ENCODE measurements at places on chromosomes 7 and 10.

DNA sequence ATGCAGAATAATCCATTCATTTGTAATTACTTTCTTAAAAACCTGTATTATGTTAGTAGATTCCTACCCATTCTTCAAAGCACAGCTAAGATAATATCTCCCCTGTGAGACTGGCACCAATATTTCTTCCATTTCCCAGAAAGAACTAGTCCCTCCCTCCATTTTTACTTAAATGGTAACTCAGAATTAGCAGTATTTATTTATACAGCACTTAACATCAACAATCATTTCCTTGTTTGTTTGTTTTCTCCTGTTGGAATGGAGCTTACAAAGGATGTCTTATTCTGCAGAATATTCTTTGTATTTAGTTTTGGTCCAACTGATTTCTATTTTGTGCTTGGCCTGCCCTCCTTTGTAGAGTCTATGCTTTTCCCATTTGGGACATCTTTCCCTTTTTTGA is 32.1 kb upstream of the PTPN12 start:
- no peak for DNase-seq

GRCh38 chr7:6056616-6057015 is 25.4 kb downstream of the ANKRD61 start:
- no peak for DNase-seq

DNA sequence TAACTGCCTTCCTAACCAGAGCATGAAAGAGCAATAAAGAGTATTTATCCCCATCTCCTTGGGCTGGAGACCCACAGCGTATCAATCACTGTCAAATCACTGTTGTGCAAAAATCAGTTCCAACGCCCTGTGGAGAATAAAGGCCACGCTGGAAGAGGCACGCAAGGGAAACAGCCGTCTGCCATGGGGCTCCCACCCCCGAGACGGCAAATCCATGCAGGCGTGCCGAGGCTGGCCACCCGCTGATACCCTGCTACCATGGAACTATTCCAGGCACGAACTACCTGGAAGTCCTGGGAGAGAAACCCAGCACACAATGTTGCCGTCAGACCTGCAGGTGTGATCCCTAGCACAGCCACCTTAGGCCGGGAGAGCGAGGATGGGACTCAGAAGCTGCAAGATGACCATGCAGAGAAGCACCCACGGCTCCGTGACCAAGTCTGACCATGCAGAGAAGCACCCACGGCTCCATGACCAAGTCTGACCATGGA is 185.3 kb downstream of the DIP2C start:
- DNase-seq, result no peak

DNA sequence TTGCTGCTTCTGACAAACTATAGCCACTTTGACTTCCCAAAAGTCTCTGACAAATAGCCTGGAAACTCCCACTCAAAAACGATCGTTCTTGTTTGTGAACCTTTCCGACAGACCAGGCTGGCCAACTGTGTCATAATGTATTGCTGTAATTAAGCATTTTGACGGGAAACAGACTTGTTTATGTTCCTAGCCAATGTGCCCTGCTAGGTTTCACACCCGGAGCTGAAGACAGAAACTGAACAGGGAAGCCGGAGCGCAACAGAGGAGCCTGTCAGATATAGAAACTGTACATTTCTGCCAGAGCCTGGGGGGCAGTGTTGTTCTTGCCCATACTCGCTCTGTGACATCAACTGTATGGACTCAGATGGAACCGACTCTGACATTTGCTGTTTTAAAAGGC is 55.3 kb upstream of the C7orf33 start:
- no peak for DNase-seq

DNA sequence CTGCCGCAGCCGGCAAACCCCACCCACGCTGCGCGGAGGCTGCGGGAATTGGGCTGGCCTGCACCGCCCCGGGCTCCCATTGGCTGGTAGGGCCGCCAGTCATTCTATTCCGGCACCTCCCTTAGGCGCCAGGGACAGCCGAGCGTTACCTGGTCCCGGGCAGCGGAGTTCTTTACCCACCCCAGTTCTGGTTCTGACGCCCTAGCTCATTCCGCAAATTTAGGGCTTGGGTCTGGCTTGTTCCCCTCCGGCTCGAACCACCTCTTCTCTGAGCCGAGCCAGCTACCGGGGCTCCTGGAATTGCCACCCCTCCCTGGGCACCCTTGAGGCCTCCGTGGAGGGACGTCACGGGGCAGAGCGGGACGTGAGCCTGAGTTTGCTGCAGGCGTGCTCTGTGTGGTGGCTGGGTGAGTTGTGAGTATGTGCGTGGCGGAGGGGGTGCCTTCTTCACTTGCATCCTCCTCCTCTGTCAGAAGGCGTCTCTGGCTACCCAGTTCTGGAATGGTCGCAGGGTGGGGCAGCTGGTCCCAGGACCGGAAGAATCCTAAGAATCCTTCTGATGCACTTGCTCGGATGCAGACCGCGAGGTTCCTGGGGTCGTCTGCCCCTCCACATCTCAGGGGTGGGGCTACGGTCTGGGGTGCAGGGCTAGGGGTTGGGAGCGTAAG is at the start of the genes PDZD7 and SFXN3:
PDZD7 (minus strand) TSS at position 2 of the 668 bp plus-strand sequence. CDS start 910 bp downstream, outside the sequence.
SFXN3 (plus strand) TSS at position 107 of the 668 bp plus-strand sequence. CDS start 3,461 bp downstream, outside the sequence.
- DNase-seq, result peak; percentile 92

GRCh38 chr10:6151087-6151977 is 51.4 kb upstream of the PFKFB3 start:
- DNase-seq, result peak; percentile 33

DNA sequence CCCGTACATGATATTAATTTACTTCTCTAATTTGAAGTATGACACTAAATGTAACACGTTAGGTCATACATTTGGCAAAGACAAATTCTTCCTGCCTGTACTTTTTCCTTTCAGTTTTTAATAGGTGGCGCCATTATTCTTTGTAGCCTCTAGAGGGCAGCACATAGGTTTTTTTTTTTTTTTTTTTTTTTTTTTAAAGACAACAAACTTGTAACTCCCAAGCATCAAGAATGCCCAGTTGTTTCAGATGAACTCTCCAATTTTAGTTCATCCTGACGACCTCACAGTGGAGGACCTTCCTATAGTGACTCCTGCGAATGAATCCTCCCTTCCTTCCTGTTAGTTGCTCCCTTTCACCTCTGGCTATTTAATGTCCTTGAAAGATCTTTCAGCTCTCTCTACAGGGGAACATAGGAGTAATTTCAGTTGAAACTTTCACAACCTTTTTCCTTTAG is 139.3 kb upstream of the HDAC9 start:
- DNase-seq, result no peak

- DNase-seq, result no peak
Measured at GRCh38 chr10:67959839-67960476, 75.5 kb downstream of the SIRT1 start.

- DNase-seq, result peak; percentile 36
Measured at GRCh38 chr7:150514748-150515222, at the start of gene GIMAP7. GIMAP7 (plus strand) TSS chr7:150514872; CDS start chr7:150519975, 5,103 bp downstream.

GRCh38 chr7:84083846-84084245 is 110.7 kb downstream of the SEMA3A start:
- no peak for DNase-seq

GRCh38 chr7:112201411-112201810 is 4.8 kb downstream of the DOCK4 start:
- no peak for DNase-seq

DNA sequence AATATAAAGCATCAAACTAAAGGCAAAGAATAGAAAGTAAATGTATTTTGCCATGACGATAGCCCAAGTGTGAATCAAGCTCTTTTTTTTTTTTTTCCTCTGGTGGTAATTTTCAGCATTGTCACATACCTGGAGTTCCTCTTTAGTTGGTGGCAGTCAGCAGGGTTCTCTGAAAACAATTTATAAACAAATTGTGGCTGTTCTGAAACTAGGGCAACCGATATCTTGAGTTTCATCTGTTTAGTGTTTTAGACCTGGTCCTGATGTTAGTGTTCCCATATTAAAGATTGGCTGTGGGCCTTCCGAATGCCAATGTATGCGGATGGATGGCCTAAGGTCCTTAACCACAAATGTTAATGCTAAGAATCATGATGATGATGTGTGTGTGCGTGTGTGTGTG is 713.1 kb downstream of the GATA3 start:
- DNase-seq, result no peak

DNA sequence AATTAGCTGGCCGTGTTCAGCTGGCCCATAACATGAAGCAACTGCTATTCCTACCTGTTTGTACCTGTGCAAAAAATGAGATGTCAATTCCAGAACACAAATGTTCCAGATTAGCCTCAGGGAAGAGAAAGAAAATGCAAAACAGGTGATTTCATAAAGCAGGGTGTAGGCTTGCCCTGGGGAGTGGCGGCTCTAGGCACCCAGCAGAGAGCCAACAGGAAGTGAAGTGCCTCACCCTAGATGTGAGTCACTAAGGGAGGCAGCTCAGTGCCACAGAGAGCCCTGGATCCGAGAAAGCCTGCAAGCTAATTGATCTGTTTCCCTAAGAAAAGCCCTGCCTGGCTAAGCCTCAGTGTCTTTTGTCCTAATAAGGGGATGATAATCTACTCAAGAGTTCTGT is 240.0 kb downstream of the ARHGAP21 start:
- no peak for DNase-seq

Data from stimulated activated CD8-positive, alpha-beta memory T cell treated with anti-CD3 and anti-CD28 coated beads, Interleukin-12 subunit alpha, Interleukin-12 subunit beta, amount 100 ng/mL, for 1 hour (primary cell).